ENCODE measurements at places on chromosomes 1 and 21. TPM values are rescaled to one million over a fixed set of nuclear protein-coding genes. Genes with fewer than 3 reads are reported as not detected.
A peak's percentile ranks its signal among the peaks of the same experiment; 100 is the strongest.

The TMEM61 gene
- 1.0 TPM for total RNA-seq

DNA sequence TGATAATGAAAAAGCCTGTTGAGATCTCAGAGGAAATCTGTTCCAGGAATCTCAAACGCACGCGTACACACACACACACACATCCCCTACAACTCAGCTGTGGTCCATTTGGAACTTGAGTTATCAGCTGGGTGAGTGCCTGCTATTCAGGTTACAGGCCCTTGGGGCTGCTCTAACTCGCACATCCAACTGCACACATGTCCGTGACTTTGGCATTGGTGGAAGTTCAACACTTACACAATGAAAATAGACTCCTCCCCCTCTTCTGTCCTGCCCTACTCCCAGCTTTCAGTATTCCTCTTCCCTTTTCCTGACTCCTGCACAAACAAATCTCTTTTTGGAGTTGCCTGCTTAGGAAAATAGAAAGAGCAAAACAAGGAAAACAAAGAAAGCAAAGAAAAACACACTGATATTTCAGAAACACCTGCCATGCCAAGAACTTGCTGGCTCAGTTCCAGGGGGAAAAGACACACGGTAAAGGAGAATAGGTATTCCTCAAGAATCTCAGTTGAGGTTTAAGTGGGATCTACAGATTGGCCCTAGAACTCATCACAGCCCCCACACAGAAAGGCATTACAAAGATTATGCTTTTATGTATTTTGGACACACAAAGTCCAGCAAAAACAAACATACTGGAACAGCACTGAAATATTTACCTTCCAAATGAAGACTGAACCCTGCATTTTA, 140.9 kb downstream of the TGFBR3 start:
- no peak for DNase-seq

GRCh38 chr21:46187261-46187660, 3.0 kb upstream of the SPATC1L start:
- no peak for DNase-seq

DNA sequence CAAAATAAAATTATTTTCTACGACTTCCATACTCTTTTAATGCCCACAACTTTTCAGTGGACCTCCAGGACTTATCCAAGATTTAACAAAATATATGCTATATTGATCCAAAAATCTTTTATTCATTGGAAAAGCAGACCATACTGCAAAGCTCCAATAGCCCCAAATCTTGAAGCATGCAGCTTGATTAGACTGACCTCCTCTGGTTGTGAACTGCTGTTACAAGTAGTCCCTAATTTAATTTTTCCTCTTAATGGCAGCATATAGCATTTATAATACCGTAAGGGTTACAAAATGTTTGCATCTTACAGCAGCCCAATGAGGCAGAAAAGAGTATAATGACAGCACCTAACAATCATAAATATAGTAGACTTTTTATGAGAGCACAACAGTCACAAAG, 49.8 kb downstream of the TPR start:
- DNase-seq, result no peak

The F13B gene
- total RNA-seq, result not detected

GRCh38 chr1:198176179-198176578, 19.4 kb downstream of the NEK7 start:
- no peak for DNase-seq

The TNFRSF18 gene
- not detected for total RNA-seq

DNA sequence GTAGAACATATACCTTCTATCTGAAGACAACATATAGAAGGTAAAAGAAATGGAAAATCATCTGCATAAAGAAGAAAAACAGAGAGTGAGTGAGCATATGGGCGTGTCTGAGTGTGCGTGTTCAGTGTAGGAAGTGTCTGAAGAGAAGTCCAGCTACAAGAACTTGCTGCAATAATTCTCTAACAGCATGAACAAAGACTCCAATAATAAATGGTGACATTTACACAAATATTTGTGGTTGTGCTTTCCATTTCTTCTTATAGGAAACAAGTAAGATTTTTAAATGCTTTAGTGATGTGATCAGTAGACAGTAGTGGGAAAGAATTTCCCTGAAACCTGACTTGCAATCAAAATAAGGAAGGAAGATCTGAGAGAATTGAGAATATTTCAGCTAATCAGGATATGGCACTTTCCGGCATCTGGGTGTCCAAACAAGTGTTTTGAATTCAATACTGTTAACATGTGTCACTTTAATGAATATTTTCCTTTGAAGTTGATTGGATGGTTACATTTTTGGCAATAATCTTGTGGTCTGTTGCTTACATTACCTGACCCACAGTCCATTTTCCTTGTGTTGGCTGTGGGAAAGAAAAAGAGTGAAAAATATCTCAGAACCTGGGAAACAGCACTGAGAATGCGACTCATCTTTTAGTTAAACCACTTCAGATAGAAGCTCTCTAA, 154.0 kb downstream of the TGFB2 start:
- no peak for DNase-seq

The SPTA1 gene
- total RNA-seq, result not detected

DNA sequence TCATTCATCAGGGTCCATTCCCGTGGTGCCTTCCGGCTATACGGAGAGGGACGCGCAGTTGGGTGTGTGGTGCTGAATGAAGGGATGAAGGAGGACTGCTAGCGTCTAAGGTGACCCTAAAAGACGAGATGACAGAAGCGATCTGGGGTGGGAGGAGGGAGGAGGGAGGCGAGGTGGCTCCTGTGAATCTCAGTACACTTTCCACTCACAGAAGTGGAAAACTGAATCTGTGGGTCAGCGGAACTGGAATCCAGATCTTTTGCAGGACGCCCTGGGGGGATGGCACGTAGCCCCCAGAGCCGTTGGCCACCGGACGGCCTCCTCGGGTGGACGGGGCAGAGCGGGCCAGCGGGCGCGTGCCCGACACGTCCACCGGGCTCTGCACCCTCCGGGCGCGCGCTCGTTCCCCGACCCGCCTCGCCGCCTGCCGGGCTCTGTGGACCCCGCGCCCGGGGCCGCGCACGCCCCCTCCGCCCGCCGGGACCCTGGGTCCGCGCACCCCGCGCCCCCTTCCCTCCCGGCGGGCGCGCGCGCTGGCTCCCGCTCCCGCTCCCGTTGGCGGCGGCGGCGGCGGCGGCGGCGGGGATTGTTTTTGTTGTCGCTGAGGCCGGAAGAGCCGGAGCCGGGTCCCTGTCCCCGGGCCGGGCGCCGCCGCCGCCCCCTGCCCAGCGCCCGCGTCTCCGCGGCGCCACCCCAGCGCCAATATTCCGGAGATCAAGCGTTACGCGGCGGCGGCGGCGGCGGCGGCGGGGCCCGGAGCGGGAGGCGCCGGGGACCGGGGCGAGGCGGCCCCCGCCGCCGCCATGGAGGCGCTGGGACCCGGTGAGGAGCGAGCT, at the start of gene AGO4:
AGO4 (plus strand) TSS at position 403 of the 836 bp plus-strand sequence; CDS start at position 804, 401 bp downstream.
- peak; percentile 95 for DNase-seq

The CD5L gene
- total RNA-seq, result not detected

The INKA2 gene
- 1.1 TPM for total RNA-seq

The NR5A2 gene
- total RNA-seq, result 13.2 TPM

The SYNJ1 gene
- 0.97 TPM for total RNA-seq

GRCh38 chr1:112727716-112728115, 12.6 kb upstream of the PPM1J start:
- no peak for DNase-seq

- no peak for DNase-seq
Measured at GRCh38 chr1:194175251-194175650, 988.8 kb upstream of the B3GALT2 start.

DNA sequence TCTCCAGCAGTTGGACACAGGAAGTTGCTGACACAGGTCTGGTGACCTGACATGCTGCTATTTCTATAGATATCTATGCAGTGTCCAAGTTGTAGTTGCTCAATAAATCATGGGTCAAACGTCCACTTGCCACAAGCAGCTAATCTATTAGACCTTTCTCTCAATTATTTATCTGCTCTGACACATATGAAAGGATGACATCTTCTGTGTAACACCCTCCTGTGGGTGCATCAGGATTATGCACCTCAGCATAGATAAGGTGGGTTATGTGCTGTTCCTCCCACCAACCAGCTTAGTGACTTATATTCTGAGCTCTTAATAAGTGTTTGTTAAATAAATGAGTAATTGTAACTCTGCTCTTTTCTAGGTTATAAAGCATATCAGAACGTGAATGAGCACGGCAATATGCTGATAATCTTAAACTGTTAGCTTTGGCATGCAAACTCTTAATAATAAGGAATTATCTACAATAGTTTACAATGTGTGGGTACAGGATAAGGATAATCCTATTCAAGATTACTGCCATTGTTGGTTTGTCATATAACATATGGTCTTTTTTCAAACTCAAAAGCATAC, 90.7 kb upstream of the GCLM start:
- no peak for DNase-seq

- DNase-seq, result no peak
Measured at GRCh38 chr1:67540025-67540732, 110.0 kb upstream of the SERBP1 start.

The RNU1-2 gene
- total RNA-seq, result under 0.01 TPM

The PDZK1IP1 gene
- total RNA-seq, result not detected

GRCh38 chr1:43243299-43243698, 26.5 kb upstream of the TMEM125 start:
- no peak for DNase-seq

DNA sequence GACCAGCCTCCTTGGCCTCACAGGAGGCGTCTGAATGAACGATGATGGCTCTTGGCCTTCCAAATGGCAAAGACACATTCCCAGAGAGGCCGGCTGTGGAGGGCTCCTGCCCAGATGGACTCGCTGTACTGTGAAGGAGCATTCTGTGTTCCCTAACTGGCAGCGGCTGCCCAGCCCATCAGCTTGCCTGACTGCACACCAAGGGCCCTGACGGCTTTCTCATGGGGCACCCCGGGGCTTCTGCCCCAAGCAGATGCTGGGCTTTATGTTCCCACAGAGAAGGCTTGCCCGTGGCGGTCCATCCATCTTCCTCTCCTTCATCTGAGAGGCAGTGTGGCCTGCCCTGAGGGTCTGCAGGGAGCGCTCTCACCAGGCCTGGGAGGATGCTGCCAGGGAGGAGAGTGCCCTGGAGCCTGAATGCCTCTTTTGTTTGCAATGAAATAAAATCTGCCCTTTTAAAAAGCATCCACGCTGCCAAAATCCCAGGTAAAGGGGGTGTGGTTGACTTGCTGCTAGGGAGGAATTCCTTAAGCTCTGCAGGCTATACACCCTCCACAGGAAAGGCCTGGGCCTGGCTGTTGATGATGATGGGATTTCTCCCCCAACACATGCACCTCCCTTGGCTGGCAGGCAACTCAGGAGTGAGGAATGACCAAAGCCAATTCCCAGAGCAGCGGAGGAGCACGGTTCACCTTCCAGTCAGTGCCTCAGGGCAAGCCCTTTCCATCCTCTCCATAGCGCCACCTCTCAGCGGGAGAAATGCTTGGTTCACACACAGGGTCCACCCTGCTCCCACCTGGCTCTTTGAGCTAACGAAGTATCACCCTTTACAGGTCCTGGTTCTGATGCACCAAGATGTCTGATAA, 84.6 kb upstream of the SSX2IP start:
- DNase-seq, result peak; percentile 68

The RYR2 gene
- 23.9 TPM for total RNA-seq

The CCDC185 gene
- not detected for total RNA-seq

DNA sequence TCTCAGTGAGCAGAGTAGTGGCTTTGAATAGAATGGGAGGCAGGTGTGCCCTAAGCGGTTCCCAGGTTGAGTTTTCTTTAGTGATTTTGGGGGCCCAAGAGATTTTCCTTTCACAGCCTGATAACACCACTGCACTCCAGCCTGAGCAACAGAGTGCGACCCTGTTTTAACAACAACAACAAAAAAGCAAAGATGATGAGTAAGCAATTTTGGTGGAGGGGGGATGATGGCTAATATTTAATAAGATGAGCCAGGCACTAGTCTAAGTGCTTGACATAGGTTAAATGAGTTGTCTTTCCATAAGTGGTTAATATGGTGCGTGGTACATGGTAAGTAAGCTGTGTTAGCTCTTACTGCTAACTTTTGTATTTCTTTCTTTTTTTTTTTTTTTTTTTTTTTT, 2.0 kb downstream of the RNPEP start:
- no peak for DNase-seq

DNA sequence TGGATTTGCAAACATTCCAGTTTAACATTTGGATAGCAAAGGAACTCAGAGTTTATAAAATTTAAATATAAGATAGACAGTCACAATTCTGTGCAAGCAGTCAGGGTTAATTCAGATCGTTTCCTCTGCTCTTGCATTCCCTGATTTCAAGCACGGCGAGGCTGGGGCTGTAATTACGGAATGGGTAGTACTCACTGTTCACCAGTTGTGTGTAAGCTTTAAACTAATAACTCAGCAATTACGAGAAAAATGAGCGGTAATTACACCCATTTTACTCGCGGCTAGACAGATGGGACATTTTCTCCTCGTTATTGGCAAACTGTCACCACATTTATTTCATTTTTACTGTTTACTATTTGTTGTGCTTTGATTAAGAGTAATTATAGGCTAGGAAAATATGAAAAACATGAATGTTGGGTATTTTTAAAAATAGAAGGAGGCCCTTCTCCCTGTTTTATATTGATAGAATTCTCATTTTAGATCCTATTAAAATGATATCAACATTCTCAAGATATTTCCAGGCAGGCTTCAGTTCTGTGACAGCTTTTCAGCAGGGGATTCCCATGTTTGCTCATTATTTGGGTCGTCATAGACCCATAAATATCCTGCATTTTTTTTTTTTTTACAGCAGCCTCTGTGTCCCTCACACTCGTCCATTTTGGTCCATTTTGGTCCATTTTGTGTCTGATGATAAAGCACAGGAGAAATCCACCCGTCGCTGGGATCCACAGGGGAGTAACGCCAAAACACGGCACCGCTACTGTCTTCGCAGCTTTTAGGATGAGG, 208.3 kb downstream of the DSCAM start:
- DNase-seq, result no peak

The SLAMF9 gene
- not detected for total RNA-seq

GRCh38 chr1:169094897-169095569, 11.5 kb upstream of the ATP1B1 start:
- DNase-seq, result no peak

- no peak for DNase-seq
Measured at GRCh38 chr21:8992731-8993174, 1528.6 kb upstream of the TPTE start.

- peak; percentile 42 for DNase-seq
Measured at GRCh38 chr1:24830680-24831272, 85.5 kb downstream of the CLIC4 start.

DNA sequence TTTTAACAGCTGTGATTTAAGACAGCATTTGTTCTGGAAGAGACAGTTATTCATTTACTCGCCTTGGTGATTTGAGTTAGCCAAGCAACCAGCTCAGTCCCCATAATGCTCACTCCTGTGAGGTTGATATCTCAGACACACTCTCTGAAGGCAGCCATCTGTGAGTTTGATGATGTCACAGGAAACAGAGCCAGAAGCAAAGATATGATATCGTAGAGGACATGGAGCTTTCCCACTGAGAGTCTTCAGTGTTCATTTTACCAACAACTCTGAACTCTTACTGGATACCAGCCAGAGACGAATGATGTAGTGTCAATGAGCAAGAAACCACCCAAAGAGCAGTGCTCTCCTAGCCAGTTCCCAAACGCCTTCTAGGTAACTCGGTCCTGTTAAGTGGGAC, 219.4 kb downstream of the SLC35F3 start:
- no peak for DNase-seq

The C1orf226 gene
- 9.3 TPM for total RNA-seq
